ENCODE measurements at places on chromosomes 13 and 19. TPM values are rescaled to one million over a fixed set of nuclear protein-coding genes. Genes with fewer than 3 reads are reported as not detected.

Gene MAST1
- total RNA-seq: 24.3 TPM

Gene ZNF17
- total RNA-seq: 6.7 TPM

Gene SMIM24
- 9.5 TPM for total RNA-seq

Gene ZNF653
- total RNA-seq: 17.4 TPM

DNA sequence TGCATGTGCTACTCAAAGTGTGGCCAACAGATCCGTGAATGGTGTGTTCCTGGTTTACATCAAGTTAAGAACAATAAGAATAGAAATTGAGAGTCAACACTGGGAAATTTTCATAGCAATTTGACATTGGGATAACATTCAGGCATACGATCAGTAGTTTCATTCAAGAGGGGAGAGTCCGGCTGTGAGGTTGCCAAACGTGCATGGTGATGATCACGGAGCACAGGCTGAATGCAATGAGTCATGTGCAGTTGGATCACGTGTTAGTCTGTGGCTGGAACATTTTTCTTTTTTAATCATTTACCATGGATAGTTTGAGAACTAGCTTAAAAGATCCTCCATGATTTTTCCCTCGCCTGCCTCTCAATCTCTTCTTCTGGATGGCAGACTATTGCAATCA, 2.5 kb upstream of the DCT start:
- DNase-seq: no peak

GRCh38 chr19:49981603-49982593, 20.9 kb upstream of the SIGLEC11 start:
- no peak for DNase-seq

DNA sequence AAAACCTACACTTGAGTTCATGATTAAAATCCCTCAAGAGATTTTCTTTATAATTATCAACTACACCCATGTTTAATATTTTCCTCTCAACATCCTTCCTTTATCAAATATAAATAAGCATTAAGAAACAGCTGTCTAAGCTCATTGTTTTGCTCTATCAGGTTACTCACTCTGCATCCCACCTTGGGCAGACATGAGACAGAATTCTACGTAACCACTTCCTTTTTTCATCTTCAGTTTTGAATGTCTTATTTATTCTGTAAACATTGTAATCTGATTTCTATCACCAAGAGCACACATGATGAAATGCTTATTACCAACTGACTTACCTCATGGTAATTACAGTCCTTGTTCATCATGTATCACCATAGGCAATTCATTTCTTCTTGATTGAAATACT, 1256.6 kb upstream of the ATXN8OS start:
- DNase-seq: no peak

GRCh38 chr19:42134535-42135070, 2.4 kb upstream of the POU2F2 start:
- DNase-seq: peak; percentile 47

- DNase-seq: no peak
Observed at GRCh38 chr13:32126756-32127155, 95.2 kb downstream of the FRY start.

DNA sequence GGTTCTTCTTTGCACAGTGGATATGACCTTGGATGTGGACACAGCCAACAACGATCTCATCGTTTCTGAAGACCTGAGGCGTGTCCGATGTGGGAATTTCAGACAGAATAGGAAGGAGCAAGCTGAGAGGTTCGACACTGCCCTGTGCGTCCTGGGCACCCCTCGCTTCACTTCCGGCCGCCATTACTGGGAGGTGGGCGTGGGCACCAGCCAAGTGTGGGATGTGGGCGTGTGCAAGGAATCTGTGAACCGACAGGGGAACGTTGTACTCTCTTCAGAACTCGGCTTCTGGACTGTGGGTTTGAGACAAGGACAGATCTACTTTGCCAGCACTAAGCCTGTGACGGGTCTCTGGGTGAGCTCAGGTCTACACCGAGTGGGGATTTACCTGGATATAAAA, 9.4 kb downstream of the RFPL4AL1 start:
- no peak for DNase-seq

GRCh38 chr13:79837741-79838450, 356.9 kb downstream of the NDFIP2 start:
- no peak for DNase-seq

DNA sequence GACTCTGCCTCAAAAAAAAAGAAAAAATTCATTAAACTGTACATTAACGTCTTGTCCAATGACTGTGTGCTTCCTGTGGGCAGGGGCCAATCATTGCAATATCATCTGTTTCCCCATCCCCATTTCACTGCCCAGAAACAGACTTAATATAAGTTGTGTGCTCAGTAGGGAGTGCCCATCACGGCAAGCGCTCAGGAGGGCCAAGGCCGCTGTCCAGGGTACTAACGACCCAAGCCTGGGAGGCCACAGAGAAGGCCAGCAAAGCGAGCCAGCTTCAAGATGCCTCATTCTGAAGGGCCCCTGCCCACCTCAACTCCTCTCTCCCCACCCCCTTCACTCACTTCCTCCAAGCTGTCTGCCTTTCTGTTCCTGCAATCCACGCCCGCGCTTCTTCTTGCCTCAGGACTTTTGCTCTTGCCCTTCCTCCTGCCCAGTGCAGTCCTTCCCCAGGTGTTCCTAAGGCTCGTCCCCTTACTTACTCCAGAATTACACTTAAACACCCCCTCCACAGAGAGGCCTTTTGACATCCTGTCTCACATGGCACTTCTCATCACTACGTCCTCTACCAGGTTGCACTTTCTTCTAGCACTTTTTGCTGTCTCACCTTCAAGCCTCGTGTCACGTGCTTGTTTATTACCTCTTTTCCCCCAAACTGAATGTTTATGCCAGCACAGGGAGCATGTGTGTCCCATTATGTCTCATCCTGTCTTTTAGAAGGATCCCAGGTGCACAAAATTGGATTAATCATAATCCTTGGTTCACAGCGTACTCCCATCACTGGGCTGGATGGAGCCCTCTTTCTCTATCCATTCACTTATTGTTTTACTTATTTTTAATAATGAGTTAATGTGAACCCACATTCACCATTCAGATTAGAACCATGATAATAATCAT, 11.3 kb upstream of the POU2F2 start:
- peak; percentile 92 for DNase-seq

GRCh38 chr19:15123900-15124299, 16.7 kb downstream of the SYDE1 start:
- peak; percentile 33 for DNase-seq

Measured in endodermal cell (in vitro differentiated cells).